NCI-H748 treated with DMSO at 0.1 percent for 48 hours (cell line): ENCODE measurements at places on chromosomes 2 and 18.

DNA sequence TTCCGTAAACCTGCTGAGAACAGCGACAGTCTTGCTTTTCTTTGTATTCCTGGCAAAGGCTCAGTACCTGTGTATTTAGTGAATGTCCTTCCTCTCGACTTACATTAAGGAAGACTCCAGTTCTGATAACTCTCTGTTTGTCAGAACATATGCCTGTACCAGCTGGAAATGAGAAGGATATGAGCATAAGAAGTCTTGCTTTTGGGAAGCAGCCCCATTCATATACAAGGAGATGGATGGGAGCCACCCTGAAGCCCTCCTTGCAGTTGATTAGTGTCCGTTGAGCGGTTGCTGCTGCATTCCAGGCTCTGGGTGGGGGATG is 59.8 kb downstream of the SH3BP4 start:
- no peak for DNase-seq

DNA sequence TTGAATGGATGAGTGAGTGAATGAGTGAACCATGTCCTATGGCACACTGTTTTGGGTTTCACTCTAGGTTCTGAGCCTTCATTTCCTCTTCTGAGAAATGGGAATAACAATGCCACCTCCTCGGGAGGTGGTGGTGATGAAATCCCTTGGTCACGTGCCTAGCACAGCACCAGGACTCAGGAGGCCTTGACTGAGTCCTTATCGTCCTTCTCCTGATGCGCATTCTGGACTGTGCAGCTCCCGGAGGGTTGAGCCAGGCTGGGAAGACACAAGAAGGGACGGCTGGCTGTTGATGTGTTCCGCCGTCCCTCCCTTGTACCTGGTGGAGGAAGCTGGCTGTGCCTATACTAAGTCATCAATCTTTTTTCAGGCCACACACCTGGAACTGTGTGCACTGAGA is 437.3 kb downstream of the ZNF521 start:
- no peak for DNase-seq

GRCh38 chr2:217915706-217916105 is 87.1 kb downstream of the TNS1 start:
- DNase-seq = no peak

DNA sequence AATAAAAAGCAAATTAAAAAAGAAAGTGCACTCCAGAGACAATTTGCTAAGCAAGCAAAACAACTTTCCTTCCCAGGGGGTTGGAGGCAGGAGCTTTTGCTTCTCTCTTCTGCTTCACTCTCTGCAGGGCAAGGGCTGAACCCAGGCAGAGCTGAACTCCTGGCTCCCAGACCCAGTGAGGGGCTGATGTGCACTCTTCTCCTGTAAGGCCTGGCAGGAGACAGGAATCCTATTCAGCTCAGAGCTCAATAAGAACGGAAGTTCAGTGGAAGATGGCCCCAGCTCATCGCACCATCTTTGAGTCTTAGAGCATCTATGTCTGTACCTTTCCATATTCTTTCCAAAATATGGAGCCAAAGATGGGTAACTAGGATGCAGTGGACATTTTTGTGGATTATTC is 29.1 kb downstream of the CIB4 start:
- no peak for DNase-seq

DNA sequence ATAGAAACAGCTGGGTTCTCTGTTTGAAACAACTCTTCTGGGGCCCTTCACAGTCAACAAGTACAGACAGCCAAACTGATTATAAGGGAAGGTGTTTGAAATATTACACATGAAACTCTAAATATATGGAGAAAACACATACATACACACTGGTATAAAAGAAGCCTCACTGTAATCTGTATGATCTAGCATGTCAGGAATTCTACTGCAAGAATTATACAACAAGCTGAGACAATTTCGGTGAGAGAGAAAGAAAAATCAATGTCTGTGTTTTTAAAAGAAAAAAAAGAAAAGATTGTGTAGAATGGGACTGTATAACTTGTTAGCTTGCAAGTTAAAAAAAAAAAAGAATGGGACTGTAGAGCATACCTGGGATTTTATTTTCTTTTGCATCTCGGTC is 26.3 kb downstream of the IRS1 start:
- no peak for DNase-seq

GRCh38 chr2:122412360-122412759 is 656.9 kb downstream of the TSN start:
- DNase-seq = peak; percentile 40
